ENCODE measurements at places on chromosomes 6 and 20.

GRCh38 chr6:93213028-93213427 is 206.3 kb downstream of the EPHA7 start:
- no peak for DNase-seq

GRCh38 chr6:144951730-144952437 is 666.7 kb downstream of the UTRN start:
- no peak for DNase-seq

DNA sequence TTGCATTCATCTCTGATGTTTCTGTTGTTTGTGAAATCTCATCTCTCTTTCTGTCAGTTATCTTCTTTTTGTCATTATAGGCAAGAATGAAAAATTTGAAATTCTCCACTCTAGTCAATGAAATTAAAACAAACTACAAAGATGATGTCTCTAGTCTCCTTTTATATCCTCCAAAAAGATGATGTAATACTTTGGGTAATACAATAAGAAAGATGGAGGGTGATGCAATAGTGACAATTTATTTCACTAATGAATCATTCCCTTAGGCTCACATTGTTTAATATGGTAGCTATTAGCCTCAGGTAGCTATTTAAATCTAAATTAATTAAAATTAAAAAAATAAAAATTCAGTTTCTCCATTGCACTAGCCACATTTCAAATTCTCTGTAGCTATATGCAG is 145.4 kb downstream of the UST start:
- DNase-seq = no peak

DNA sequence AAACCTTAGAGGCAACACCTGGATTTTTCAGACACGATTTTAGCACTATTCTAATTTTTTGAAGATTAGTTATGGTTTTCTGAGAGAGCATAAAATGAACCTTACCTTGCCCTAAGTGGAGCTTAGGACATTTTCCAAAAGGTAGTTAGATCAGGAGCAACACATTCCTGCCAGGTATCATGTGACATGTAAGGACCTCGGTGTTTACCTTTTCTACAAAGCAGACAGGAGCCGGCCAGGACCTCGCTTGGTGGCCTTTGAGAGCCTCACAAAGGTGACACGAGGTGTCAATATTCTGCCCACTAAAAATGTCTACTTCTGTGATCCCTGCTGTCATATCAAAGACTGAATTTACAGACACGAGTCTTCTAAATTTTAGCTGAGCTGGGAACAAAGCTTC is 174.9 kb downstream of the SMOC2 start:
- DNase-seq = no peak

DNA sequence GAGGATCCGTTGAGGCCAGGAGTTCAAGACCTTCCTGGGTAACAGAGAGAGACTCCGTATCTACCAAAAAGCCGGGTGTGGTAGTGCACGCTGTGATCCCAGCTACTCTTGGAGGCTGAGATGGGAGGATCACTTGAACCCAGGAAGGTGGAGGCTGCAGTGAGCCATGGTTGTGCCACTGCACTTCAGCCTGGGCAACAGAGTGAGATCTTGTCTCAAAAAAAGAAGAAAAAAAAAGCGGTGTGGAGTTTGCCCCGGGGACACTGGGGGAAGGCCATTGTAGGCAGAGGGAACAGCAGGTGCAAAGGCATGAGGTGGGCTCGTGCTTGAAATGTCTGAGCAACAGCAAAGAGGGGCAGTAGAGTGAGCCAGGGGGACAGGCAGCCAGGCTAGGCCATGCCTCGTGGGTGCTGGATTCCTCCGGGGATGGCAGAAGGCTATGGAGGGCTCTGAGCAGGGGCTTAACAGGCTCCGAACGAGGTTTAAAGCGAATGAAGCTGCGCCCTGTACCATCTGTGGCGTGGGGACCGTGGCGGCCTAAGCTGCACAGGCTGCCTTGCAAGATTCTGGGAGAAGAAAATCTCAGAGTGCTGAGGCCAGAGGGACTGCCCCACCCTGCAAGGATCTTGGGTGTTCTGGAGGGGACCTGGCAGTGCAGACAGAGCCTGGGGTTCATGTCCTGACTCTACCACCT is 36.9 kb upstream of the NOL4L start:
- no peak for DNase-seq

GRCh38 chr6:3766214-3766613 is 14.7 kb upstream of the PXDC1 start:
- DNase-seq = no peak

- no peak for DNase-seq
Measured at GRCh38 chr6:113290684-113291083, 566.5 kb upstream of the MARCKS start.

DNA sequence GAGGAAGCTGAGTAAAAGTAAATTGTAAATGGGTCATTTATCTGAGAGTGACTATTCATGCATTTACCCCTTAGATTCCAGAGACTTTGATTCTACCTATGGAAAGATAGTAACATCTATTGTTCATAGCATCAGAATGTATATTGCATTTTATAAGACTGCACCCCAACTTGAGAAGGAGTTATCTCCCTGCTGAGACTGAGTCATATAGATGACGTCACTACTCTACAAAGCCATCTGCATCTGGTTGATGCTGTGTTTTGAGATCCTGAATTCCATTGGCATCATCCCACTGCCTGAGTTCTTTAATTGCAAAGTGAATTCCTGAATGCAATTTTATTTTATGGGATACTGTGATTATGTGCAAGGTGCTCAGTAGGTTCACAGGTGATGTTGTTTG is 444.0 kb upstream of the SLC35B3 start:
- DNase-seq = no peak

DNA sequence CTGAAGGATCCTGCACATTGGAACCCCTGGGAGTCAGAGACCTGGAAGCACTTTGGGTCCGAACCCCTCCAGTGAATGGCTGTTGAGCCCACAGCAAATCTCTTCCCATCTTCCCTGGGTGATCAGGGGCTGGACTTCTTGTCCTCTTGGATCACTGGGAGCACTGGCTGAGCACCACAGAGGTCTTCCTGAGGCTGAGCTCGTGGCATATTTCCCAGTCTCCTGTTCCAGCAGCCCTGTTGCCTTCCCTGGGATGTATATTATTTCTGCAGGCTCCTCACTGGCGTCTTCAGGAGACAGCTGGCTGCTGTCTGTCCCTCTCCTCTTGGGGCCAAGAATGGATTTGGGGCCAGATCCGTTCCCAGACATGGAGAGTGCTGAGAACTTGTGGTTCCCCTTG is 43.4 kb downstream of the PTK7 start:
- no peak for DNase-seq

- no peak for DNase-seq
Measured at GRCh38 chr6:135008072-135008940, 46.3 kb downstream of the HBS1L start.

- no peak for DNase-seq
Measured at GRCh38 chr6:12608874-12609273, 107.7 kb upstream of the PHACTR1 start.

DNA sequence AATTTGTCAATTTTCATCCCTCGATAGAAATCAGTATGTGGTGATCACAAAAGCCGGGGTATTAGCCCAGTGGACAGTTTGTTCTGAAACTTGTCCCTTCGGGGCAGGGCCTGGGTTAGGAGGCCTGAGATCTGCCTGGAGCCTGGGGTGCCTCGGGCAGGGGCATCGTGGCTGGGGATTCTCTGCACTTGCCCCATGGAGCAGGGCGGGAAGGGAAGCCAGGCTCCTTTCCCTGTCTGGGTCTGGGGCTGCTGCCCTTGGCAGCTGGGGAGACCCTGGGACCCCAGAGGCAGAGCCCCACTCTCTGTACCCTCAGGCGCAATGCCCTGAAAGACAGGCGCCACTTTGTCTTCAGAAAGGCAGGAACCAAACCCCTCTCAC is 27.4 kb downstream of the NTSR1 start:
- no peak for DNase-seq

- no peak for DNase-seq
Measured at GRCh38 chr6:69624944-69625343, 171.9 kb downstream of the LMBRD1 start.

DNA sequence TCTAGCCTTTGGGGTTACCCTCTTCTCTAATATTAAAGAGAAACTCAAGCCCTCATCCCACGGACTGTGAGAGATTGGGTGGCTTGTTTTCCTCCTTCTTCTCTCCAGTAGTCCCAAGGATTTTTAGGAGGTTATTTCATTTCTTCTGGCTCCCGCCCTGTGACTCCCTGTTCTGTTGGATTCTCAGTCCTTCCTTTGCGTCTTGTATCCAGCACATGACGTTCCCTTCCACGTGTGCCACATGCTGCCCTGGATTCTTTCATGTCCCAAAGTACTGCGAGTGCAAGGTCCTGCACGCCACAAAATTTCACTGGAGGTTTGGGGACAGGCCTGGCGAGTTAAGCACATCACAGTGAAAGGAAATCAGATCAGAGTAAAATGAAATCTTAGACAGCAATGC is 213.4 kb downstream of the PACRG start:
- DNase-seq = no peak

- DNase-seq = no peak
Measured at GRCh38 chr20:2900845-2901592, 27.7 kb downstream of the PTPRA start.

GRCh38 chr20:58740356-58741308 is 48.0 kb downstream of the NPEPL1 start:
- DNase-seq = no peak

GRCh38 chr20:2314759-2315439 is 19.1 kb downstream of the TGM3 start:
- DNase-seq = no peak

DNA sequence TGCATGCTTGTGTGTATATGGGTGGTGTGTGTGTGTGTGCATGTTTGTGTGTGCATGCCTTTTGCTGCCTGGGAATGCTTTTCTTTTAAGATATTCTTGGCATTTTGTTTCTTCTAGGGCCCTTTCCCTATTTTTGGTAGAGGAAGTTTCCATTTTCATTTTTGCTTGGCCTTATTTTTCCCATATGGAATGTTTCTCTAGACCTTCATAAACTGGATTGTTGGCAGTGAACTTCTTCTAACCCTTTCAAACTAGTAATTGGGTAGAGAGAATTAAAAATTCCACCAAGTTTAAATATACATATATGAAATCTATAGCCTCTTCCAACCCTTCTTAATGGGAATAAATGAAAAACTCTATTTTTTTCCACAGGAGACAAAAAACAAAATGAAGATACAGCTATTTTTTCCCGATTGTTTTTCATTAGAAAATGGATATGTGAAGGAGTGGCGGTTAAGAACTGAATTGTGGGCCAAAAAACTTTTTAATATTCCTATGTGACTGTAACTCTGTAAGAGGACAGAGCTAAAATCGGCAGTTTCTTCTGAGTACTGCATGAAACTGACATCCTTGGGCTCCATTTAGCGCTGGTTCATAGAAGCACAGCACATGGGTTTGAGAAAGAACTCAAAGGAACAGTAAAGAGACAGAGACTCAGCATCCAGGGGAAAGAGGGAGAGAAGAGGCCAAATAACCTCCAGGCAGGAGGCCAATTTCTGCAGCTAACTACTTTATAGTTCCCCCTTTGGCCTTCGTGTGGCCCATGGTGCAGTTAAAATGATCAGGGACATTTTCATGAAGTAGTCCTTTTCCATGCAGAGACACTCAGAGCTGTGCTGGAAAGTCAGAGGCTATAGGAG is 102.1 kb downstream of the TMEM170B start:
- DNase-seq = no peak

GRCh38 chr6:131130554-131130940 is 4.7 kb upstream of the AKAP7 start:
- DNase-seq = no peak

DNA sequence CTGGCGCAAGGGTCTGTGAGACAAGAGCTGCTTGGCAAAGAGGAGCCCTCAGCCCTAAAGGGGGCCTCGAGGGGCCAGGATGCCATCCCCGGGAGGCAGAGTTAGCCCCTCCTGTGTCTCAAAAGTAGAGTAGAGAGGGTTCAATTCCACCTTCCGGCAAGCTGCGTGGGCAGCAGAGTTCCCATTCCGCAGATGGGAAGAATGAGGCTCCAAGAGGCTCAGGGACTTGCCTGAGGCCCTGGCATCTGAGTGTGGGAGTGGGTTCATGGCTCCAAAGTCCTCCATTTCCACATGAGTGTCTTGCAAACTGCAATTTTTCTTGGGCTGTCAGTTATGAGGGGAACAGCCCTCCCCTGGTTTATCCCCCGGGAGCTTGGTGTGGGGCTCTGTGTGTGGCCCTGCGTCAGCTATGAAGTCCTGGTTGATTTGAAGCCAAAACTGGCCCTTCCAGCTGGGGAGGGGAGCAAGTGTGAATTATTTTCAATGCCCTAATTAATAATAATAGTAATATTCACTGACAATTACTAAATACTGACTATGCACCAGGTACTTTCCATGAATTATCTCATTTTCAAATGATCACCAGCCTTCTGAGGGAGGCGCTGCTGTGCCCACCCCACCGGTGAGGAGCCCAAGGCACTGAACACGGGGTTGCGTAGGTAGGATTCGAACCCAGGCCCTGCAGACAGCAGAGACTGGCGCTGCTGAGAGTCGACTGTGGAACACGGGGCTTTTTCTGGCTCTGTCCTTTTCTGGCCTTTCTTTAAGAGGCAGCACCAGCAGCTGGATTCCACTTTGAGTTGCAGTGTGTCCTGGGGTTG is 153.0 kb upstream of the PTPN1 start:
- DNase-seq = peak; percentile 32

DNA sequence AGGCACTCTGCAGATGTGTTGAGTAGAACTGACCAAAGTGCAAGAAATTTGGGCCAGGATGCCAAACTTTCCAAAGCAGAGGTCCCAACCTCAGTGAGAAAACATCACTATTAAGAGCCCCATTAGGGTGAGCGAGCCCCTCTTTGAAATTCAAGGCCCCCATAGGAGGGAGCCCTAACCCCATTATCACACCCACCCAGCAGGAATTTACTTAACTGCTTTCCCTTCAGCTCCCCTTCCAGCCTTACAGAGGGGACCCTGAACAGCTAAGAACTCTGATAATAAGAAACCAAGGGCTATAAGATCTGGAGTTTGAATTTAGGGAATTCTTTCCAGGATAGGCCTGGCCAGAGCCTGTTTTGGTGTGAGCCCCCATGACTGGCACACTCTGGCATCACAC is 130.6 kb downstream of the NFATC2 start:
- no peak for DNase-seq

- no peak for DNase-seq
Measured at GRCh38 chr6:18380158-18380836, 6.9 kb upstream of the RNF144B start.

DNA sequence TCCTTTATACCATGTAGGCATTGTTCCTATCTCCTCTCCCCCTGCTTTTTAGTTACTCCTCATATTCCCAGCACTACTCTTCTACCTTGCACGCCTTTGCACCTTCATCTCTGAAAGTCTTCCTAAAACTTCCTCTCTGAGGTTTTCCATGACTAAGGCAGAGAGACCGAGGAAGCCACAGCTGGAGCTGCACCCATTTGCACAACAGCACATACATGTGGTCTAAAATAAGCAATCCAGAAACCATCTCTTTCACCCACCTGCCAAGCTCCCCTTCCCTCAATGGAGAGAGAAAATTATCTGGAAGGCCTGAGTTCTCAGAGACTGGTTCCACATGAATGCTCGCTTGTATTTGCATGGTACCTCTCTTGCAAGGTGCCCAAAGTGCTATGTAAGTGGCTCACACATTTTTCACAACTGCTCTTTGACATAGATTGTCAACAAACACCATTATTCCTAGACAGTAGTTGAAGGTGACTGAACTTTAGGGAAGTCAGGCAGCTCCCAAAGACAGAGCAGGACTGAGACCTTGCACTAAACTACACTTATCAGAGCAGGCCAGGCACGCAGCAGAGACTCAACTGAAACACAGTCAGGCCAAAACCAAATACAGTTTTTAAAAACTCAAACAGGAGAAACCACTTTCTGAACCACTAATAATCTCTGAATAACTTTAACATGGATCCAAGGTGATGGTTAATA is 313.2 kb downstream of the TFAP2A start:
- no peak for DNase-seq

All from naive thymus-derived CD8-positive, alpha-beta T cell (primary cell).